SJSA1 (cell line): ENCODE measurements at places on chromosomes 4 and X. TPM values are rescaled to one million over a fixed set of nuclear protein-coding genes. Genes with fewer than 3 reads are reported as not detected.
A peak's percentile ranks its signal among the peaks of the same experiment; 100 is the strongest.

DNA sequence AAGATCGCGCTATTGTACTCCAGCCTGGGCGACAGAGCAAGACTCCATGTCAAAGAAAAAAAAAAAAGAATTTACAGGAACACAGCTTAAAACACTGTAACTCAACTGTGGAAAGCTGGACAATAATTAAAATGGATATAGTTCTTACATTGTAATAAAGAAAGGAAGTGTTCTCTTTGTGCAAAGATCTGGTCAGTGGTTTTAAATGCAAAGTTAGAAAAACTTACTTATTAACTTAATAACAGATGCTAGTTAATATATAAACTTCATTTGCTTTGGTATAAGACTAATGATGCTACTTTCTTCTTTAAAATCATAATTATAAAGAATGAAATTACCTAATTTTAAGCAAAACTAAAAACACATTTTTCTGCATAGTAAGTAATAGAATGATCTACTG is 2024.1 kb upstream of the TENM3 start:
- no peak overlapping the region for H3K27ac ChIP-seq
- H3K4me3 ChIP-seq = no peak overlapping the region
- no peaks in the 10 kb centered on the region for H3K4me1 ChIP-seq
- H3K36me3 ChIP-seq = no peaks in the 10 kb centered on the region
- no peak for DNase-seq

GRCh38 chr4:149121023-149121404 is 678.8 kb upstream of the NR3C2 start:
- H3K36me3 ChIP-seq = no peaks in the 10 kb centered on the region
- no peak overlapping the region for H3K27ac ChIP-seq
- H3K4me1 ChIP-seq = peaks cover 12% of the 10 kb centered on the region
- H3K4me3 ChIP-seq = no peak overlapping the region
- no peaks in the 10 kb centered on the region for H3K27me3 ChIP-seq

DNA sequence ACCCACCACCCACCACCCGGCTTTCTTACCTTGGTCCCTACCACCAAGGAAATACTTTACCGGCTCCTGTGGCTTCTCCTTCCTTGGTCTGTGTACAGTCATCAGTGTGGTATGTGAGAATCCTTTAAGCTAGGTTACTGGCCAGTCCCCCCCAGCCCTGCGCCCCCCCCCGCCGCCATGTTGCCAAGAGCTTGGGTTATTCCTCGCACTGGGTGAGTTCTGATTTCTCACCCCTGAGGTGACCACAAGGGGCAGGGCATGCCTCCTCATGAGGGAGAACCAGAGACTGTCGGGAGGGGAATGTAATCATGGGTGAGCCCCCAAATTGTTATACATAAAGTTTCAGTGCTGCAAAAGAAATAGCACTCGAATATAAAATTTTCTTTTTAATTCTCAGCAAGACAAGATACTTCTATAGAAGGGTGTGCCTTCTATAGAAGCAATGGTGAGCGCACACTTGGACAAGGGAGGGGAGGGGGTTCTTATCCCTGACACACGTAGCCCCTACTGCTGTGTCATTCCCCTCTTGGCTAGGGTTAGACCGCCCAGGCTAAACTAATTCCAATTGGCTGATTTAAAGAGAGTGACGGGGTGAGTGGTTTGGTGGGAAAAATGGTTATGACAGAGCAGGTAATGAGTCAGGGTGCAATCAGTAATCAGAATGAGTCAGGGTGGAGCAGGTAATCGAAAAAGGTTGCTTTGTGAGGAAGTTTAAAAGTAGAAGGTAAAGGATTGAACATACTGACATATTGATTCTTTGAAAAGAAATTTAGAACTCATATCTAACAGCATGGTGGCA is 133.2 kb downstream of the KDM6A start:
- peak; percentile 37 for DNase-seq
- no peak overlapping the region for H3K27ac ChIP-seq
- no peaks in the 10 kb centered on the region for H3K27me3 ChIP-seq
- no peak overlapping the region for H3K4me3 ChIP-seq

GRCh38 chr4:102525097-102525496 is 23.9 kb downstream of the NFKB1 start:
- H3K36me3 ChIP-seq = peaks cover 11% of the 10 kb centered on the region
- peaks cover 12% of the 10 kb centered on the region for H3K4me1 ChIP-seq
- H3K27me3 ChIP-seq = no peaks in the 10 kb centered on the region
- H3K4me3 ChIP-seq = no peak overlapping the region
- no peak overlapping the region for H3K27ac ChIP-seq
- no peak for DNase-seq

GRCh38 chrX:7145454-7145853 is 2.1 kb upstream of the STS start:
- H3K36me3 ChIP-seq = 0 out of 2 replicates have a peak, but pooled peaks cover 2% of the 10 kb centered on the region
- no peak overlapping the region for H3K4me3 ChIP-seq
- H3K27me3 ChIP-seq = no peaks in the 10 kb centered on the region
- H3K4me1 ChIP-seq = 0 out of 2 replicates have a peak, but pooled peaks cover 4% of the 10 kb centered on the region
- no peak overlapping the region for H3K27ac ChIP-seq

DNA sequence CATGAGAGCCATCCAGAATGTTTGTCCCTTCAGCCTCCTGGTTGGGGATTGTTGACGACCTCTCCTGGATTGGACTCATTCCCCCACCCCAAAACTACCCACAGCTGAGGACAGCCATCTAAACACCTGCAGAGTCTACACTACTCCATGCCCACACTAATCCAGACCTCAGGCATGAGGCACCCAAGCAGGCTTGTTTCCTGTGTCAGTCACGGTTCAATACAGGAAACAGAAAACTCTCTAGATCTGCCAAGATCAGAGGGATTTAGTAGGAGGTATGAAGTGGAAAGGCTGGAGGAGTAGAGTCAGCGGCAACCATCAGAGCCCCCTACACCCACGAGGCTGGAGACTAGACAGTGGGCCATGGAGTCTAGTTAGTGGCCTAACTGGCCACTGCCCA is 37.7 kb downstream of the HAND2 start:
- H3K36me3 ChIP-seq = no peaks in the 10 kb centered on the region
- H3K4me3 ChIP-seq = no peak overlapping the region
- no peak for DNase-seq
- no peak overlapping the region for H3K27ac ChIP-seq

DNA sequence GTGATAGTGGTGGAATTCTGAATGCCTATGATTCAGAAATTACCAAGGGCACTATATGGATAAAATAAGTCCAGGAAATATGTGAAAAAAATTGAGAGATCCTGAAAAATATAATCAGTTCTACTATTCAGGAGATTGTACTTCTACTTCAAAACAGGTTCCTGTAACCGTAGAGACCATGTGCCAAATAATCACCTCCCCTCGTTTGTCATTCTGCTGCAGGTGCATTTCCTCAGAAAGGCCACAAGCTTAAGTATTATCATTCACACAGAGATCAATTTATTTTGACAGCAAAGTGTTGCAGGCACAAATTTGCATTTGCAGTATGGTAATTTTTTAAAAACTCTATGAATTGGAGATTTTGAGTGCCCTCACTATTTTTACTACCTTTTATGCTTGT is 1000.0 kb downstream of the CCSER1 start:
- no peak overlapping the region for H3K4me3 ChIP-seq
- no peak for DNase-seq
- H3K36me3 ChIP-seq = no peaks in the 10 kb centered on the region
- H3K4me1 ChIP-seq = no peaks in the 10 kb centered on the region
- H3K27me3 ChIP-seq = no peaks in the 10 kb centered on the region

GRCh38 chrX:24357106-24357505 is 3.3 kb upstream of the SUPT20HL1 start:
- no peak overlapping the region for H3K4me3 ChIP-seq
- DNase-seq = no peak
- no peaks in the 10 kb centered on the region for H3K36me3 ChIP-seq
- H3K27me3 ChIP-seq = no peaks in the 10 kb centered on the region
- H3K27ac ChIP-seq = no peak overlapping the region

DNA sequence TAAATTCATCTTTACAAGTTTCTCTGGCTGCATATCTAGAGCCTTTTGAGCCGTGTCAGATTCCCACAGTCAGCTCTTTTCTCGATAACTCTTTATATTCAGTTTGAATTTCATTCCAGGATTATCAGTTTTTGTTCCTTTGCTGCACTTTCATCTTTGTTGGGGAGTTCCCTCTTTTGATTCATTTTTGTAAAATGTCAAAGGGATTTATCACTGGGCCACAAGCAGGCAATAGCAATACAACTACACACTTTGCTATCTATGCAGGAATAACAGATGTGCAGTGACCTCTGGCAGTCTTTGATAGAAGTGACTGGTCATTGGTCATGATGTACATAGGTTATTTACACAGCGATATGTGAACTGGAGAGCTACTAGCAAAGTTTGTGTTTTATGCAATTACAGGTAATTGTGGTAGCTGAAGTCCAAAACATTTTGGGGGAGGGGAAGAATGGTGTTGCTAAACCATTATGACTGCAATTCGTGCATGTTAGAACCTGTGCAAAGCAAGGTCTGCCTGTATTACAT is 43.8 kb downstream of the HPGDS start:
- H3K27me3 ChIP-seq = no peaks in the 10 kb centered on the region
- no peak overlapping the region for H3K4me3 ChIP-seq
- DNase-seq = no peak
- H3K36me3 ChIP-seq = no peaks in the 10 kb centered on the region
- no peaks in the 10 kb centered on the region for H3K4me1 ChIP-seq
- no peak overlapping the region for H3K27ac ChIP-seq

- H3K27me3 ChIP-seq = no peaks in the 10 kb centered on the region
- no peaks in the 10 kb centered on the region for H3K4me1 ChIP-seq
- no peak for DNase-seq
- no peak overlapping the region for H3K4me3 ChIP-seq
- H3K36me3 ChIP-seq = no peaks in the 10 kb centered on the region
Observed at GRCh38 chrX:69361311-69361845, 142.7 kb upstream of the NALF2 start.

DNA sequence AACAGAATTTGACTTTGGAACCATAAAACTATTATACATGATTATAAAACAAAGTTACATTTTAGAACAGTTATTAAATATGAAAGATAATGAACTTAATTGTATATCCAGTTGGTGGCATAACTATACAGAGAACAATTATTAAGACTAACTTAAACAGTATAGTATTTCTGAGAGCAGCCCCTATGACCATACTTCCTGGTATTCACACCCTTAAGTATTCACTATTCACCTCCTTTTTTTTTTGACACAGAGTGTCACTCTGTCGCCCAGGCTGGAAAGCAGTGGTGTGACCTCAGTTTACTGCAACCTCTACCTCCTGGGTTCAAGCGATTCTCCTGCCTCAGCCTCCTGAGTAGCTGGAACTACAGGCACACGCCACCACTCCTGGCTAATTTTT is 74.5 kb downstream of the FRYL start:
- H3K4me1 ChIP-seq = no peaks in the 10 kb centered on the region; the same call in 1 of the 2 replicates
- H3K36me3 ChIP-seq = peaks cover 2% of the 10 kb centered on the region; the same call in 1 of the 2 replicates
- H3K27me3 ChIP-seq = no peaks in the 10 kb centered on the region
- H3K4me3 ChIP-seq = no peak overlapping the region
- no peak for DNase-seq
- H3K27ac ChIP-seq = no peak overlapping the region

DNA sequence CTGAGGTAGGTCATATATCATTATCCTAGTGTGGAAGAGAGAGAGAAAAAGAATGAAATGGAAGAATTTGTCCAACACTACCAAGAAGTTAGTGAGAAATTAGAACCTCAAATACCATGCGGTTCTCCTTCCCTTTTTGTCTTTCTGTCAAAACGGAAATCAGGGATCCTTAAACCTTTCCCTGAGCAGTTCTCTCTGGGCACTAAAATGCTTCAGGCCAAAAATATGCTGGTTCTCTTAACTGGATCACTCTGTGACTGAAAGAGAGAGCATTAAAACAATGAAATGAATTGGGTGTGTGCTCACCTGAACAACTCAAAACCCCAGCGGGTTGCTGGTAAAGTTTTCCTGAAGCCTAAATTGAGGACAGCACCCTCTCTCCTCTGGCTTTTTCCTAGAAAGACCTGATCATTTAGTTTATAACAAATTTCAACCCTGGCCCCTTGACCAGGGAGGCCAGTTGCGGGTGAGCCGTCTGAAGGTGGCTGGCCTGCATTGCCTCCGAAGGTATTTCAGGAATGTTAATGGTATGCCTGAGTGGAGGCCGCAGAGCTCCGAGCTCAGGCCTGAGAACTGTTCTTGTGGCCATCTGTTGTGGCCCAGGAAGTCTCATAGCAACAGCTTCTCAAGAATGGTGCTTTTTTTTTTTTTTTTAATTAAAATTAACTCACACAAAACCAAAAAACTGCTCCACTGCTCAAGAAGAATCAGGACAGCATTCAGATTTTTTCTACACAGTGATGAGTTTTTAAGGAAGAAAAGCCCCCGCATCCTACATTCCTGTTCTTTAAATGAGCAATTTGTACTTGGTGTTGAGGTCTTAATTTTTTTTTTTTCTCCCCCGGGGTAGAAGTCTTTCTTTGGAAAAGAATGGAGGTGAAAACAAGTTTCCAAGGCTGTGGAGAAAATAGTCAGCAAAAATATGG is 155.1 kb downstream of the SHROOM3 start:
- H3K4me1 ChIP-seq = peaks cover 50% of the 10 kb centered on the region
- peak overlapping the region; percentile 100 for H3K27ac ChIP-seq
- no peaks in the 10 kb centered on the region for H3K27me3 ChIP-seq
- peak; percentile 95 for DNase-seq

DNA sequence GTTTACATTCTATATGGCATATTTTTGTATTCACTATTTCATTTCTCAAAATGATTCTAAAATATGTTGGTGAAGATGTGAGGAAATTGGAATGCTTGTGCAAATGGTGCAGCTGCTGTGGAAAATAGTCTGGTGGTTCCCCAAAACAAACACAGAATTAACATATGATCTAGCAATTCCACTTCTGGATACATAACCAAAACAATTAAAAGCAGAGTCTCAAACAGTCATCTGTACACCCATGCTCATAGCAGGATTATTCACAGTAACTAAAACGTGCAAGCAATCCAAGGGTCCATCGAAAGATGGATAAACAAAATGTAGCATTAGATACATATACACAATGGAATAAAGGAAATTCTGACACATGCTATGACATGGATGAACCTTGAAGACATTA is 204.8 kb downstream of the FBXW7 start:
- H3K4me3 ChIP-seq = no peak overlapping the region
- H3K4me1 ChIP-seq = no peaks in the 10 kb centered on the region
- H3K27me3 ChIP-seq = no peaks in the 10 kb centered on the region

DNA sequence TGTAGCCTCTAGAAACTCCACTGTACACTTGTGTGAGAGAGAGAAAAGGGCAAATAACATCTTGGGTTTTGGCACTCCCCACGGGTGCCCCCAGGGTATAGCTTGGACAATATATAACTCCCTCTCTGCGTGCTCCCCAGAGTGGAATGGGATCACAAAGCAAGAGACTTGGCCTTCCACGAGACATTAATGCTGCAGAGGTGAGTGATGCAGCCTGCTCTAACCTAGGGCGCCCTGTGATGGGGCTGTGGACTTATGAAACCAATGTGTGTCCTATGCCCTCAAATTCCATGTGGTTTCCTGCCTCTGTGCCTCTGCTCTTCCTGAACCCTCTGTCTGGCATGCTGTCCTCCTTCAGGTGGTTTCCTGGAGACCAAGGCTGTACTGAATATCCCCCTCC is 22.0 kb upstream of the FAM9C start:
- no peak for DNase-seq
- no peak overlapping the region for H3K4me3 ChIP-seq
- no peaks in the 10 kb centered on the region for H3K36me3 ChIP-seq

RCHY1 gene
- total RNA-seq = 23.2 and 34.0 TPM in 2 replicates

CPE gene
- total RNA-seq = 15.2 and 21.6 TPM in 2 replicates

SPACA5B gene
- not detected in 2 replicates for total RNA-seq

CORIN gene
- total RNA-seq = 0.25 TPM in 1 of 2 replicates, not detected in the other

TMPRSS11F gene
- total RNA-seq = not detected in 2 replicates

SSX4 gene
- total RNA-seq = 0.11 TPM in 1 of 2 replicates, not detected in the other

FOXR2 gene
- not detected in 2 replicates for total RNA-seq

PGAM4 gene
- not detected in 2 replicates for total RNA-seq

RTL3 gene
- 2.4 and 2.7 TPM in 2 replicates for total RNA-seq

CHRDL1 gene
- total RNA-seq = 0.89 and 3.6 TPM in 2 replicates

LDB2 gene
- 8.0 and 16.5 TPM in 2 replicates for total RNA-seq

USP46 gene
- 20.5 and 21.4 TPM in 2 replicates for total RNA-seq
